Neural progenitor cell (in vitro differentiated cells): ENCODE measurements at places on chromosomes 7 and 10.

- no peak for DNase-seq
Measured at GRCh38 chr10:1132584-1132983, 76.4 kb downstream of the WDR37 start.

GRCh38 chr7:29350351-29350750 is 155.8 kb downstream of the CHN2 start:
- no peak for DNase-seq

DNA sequence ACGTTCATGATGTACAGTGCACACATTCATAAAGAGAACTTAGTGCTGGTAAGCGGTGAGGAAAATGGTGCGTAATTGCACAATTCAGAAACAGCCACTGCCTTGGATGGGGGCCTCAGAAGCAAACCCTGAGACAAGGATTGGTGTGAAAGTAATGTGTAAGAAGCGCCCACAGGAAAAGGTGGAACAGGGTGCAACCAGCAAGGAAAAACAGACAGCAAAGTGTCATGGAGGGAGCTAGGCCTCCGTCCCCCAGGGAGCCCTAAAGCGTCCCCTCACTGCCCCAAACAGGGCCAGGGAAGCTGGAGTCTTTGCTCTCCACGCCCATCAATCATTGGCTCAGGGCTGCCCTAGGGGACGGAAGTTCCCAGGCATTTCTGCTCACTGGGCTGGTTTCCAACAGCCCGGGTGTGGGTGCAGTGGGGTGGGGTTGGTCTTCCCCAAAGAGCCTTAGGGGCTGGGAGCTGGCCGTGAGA is 9.6 kb upstream of the C10orf105 start:
- DNase-seq: no peak

GRCh38 chr10:71138166-71138830 is 74.1 kb upstream of the UNC5B start:
- DNase-seq: no peak

- DNase-seq: no peak
Measured at GRCh38 chr10:44995914-44996669, 4.6 kb upstream of the ZNF22 start.

DNA sequence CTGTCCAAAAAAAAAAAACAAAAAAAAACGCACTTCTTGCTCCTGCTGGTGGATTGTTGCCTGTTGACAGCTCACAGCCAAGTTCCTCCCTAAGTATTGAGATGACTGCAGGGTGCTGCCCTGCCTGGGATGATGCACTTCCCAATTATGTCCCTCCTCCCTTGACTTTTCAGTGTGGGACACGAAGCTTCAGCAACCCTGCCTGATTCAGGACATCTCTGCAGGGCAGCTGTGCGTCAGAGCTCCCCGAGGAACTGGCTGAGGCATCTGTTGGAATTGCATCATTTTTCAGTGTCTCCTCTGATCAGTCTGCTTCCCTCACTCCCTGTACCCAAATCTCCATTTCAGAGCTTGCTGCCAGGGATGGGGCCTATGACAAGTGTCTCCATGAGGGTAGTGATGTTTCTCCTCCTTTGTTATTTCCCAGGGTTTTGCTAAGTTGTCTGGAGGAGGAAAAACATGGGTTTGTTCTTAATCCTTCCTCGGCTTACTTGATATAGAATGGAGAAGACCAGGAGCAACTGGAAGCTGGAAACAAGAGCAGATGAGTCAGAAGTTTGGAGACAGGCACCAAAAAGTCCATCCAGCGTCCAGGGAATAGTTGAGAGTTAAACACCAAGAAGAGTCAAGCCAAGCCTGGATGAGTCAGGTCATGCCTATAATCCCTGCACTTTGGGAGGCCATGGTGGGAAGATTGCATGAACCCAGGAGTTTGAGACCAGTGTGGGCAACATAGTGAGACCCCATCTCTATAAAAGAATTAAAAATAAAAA is 355.1 kb downstream of the GALNT17 start:
- no peak for DNase-seq

GRCh38 chr10:84563355-84563754 is 235.0 kb downstream of the CCSER2 start:
- DNase-seq: no peak

GRCh38 chr7:44311561-44312495 is 13.6 kb downstream of the CAMK2B start:
- DNase-seq: no peak

- no peak for DNase-seq
Measured at GRCh38 chr7:152583006-152583405, 92.9 kb downstream of the XRCC2 start.

- no peak for DNase-seq
Measured at GRCh38 chr10:43880160-43880559, 231.5 kb upstream of the ZNF32 start.

DNA sequence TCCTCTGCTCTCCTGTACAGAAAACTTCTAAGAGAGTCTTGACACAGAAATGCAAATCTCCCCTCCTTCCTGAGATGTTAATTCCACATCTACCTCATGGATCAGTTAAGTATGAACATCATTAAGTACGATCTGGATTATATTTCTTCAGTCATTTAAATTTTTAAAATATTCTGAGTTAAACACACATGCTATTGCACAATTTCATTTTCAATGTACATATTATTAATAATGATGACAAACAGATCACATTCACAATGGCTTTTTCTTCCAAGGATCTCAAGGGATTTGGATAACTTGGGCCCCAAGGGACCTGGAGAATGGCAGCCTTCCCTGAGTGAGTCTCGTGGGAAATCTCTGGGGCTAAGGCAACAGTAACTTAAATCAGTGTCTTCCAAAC is 16.2 kb downstream of the BEND7 start:
- no peak for DNase-seq

DNA sequence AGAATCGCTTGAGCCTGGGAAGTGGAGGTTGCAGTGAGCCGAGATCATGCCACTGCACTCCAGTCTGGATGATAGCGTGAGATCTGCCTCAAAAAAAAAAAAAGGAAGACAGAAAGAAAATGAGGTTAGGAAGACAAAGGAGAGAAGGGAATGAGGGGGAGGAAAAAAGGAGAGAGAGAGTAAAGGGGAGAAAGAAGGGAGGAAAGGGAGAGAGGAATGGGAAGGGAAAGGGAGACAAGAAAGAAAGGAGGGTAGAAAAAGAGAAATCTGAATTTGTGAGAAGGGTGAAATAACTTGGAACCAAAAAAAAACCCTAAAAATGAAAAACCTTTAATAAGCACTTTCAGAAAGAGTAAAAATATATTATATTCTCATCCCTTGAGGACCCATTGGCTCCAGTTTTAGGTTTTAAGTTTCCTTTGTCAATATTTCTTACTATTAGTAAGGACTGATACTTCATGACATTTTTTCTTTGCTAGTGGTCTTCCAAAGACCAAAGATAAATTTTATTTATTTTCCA is 54.9 kb downstream of the POT1 start:
- DNase-seq: no peak

GRCh38 chr7:11343818-11344413 is 370.2 kb downstream of the PHF14 start:
- peak; percentile 60 for DNase-seq

- DNase-seq: no peak
Measured at GRCh38 chr7:47779341-47779771, 168.9 kb downstream of the PKD1L1 start.

- DNase-seq: no peak
Measured at GRCh38 chr10:25989951-25990350, 55.9 kb downstream of the MYO3A start.

DNA sequence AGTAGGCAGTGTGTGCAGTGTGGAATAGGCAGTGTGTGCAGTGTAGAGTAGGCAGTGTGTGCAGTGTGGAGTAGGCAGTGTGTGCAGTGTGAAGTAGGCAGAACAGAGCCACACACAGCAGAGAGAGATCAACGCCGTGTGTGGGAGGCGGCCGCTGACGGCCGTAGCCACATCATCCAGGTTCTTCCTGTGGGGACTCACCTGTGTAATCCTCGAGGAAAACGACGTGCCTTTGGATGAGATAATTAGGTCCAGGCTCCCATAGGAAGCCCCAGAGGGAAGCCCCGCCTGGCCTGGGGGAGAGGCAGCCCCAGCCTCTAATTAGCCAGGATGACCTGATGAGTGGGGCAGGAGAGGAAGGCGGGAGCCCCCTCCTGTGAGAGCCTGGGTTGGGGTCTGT is 25.4 kb downstream of the KNDC1 start:
- no peak for DNase-seq

GRCh38 chr7:88545663-88546062 is 213.8 kb upstream of the ZNF804B start:
- DNase-seq: no peak

GRCh38 chr7:81903115-81903514 is 133.3 kb upstream of the HGF start:
- no peak for DNase-seq

DNA sequence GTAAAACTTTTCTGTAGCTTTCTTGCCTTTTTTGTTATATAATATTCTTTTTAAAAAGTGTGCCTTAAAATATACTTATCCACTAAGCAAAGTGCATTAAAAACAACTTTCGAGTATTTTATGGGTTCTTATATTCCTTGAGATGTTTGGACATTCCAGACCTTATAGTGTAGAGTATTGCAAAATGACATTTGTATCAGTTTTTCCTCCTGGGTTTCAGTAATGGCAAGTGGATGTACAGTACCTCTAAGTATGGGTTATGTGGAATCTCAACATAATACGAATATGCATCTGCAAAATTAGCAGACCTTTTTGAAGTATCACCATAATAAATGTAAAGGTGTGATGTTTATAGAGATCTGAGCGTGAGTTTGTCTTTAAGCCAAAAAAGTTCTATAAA is 2.7 kb downstream of the CDK13 start:
- DNase-seq: no peak

GRCh38 chr10:22258471-22258870 is 40.7 kb upstream of the EBLN1 start:
- DNase-seq: no peak

GRCh38 chr7:56091591-56091990 is 1.2 kb downstream of the PHKG1 start:
- no peak for DNase-seq

DNA sequence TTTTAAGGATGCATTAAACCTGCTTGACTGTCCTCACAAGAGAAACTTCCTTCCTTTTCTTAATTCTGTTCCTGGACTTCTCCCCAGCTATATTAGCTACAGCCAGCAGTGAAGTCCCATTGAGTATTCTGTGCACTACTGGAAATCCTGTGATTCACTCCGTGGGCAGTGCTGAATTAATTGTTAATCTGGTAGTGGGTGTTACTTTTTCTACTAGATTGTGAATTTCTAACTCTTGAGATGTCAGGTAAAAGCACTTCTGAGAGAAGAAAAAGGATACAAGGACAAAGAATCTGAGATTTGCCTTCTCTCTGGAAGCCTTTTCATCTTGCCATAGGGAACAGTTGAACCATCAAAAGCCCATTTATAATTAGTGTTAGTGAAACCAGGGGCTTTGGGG is 33.9 kb downstream of the CYCS start:
- DNase-seq: no peak

DNA sequence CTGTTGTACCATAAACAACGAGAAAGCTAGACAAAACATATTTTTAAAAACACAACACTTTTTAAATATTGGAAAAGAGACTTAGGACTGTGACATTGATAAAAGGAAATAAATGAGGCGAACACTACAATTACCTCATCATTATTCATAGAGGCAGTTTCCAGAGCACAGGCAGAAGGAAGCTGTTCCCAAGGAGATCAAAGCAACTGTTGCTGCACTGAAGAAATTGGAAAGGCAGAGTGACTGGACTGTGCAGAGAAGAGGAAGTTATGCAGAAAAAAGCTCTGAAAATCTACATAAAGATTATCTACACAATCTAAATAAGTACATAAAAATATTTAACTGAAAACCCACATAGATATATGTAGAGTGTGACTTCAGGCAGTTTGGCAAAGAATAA is 32.8 kb downstream of the MYO3A start:
- no peak for DNase-seq
